A549 (cell line): ENCODE measurements at places on chromosomes 2 and 18. TPM values are rescaled to one million over a fixed set of nuclear protein-coding genes. Genes with fewer than 3 reads are reported as not detected.

GRCh38 chr2:33321236-33321771 is 155.1 kb upstream of the RASGRP3 start:
- no peak for DNase-seq

Gene RTP5
- polyA plus RNA-seq = not detected in 3 replicates

GRCh38 chr2:12417786-12418185 is 298.9 kb upstream of the TRIB2 start:
- no peak for DNase-seq

GRCh38 chr2:14540015-14540414 is 92.5 kb upstream of the LRATD1 start:
- no peak for DNase-seq

- no peak for DNase-seq
Observed at GRCh38 chr2:50987616-50988313, 44.2 kb downstream of the NRXN1 start.

DNA sequence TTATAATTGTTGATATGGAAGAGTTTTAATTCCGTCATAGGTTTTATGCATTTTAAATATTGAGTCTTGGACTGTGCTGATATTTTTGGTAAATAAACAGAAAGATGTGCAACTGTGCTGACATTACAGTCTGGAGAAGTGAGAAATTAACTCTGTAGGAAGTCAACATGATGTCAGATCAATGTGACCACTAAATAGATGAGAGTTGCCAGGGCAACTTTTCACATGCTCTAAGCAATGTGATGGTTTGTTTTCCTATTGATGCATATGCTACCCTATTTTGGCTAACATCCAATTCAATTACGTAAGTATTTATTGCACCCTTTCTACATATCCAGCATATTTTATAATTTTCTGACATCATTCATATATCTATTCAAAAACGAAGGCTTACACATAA is 1109.3 kb downstream of the TSN start:
- DNase-seq = no peak
